Neural crest cell (in vitro differentiated cells): ENCODE measurements at places on chromosomes 16 and 17.

DNA sequence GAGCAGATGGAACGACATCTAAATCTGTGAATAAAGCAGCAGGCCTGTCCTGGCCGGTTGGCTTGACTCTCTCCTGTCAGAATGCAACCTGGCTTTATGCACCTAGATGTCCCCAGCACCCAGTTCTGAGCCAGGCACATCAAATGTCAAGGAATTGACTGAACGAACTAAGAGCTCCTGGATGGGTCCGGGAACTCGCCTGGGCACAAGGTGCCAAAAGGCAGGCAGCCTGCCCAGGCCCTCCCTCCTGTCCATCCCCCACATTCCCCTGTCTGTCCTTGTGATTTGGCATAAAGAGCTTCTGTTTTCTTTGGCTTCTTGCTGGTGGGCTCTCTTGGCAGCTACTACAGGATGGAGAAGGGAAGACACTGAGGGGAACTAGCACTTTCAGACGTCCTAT lies 4.1 kb upstream of the RSAD1 start:
- peaks cover 12% of the 10 kb centered on the region for H3K4me1 ChIP-seq
- DNase-seq: no peak
- no peak overlapping the region for H3K4me3 ChIP-seq
- H3K27me3 ChIP-seq: peaks cover 26% of the 10 kb centered on the region

GRCh38 chr16:89704281-89704680 lies 2.8 kb upstream of the SPATA2L start:
- DNase-seq: no peak
- peaks cover 13% of the 10 kb centered on the region for H3K4me1 ChIP-seq
- H3K4me3 ChIP-seq: peak overlapping the region; percentile 61
- H3K27ac ChIP-seq: no peak overlapping the region

GRCh38 chr17:81150377-81151077 lies 14.8 kb upstream of the PVALEF start:
- peaks cover 3% of the 10 kb centered on the region for H3K4me1 ChIP-seq
- H3K27me3 ChIP-seq: no peaks in the 10 kb centered on the region
- no peaks in the 10 kb centered on the region for H3K36me3 ChIP-seq

DNA sequence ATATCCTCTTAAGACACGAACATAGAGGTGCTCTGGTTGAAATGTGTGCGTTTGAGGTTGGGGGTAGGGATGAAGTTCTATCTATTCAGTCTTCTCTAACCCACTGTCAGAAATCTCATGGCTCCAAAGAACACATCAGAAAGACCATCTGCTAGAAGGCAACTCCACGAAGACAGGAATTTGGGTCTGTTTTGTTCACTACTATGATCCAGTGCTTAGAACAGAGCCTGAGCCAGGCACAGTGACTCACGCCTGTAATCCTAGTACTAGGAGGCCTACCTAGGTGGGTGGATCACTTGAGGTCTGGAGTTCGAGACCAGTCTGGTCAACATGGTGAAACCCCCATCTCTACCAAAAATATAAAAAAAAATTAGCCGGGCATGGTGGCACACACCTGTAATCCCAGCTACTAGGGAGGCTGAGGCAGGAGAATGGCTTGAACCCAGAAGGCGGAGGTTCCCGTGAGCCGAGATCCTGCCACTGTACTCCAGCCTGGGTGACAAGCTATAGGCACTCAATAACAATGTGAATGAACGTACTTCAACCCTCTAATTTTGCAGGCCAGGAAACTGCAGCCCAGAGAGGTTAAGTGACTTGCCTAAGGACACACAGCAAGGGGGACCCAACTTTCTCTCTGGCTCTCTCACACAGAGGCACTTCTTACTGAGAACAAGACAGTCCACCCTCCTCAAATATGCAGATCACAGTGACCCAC lies 2.3 kb downstream of the CASKIN2 start:
- no peaks in the 10 kb centered on the region for H3K27me3 ChIP-seq
- H3K4me1 ChIP-seq: peaks cover 52% of the 10 kb centered on the region
- no peak for DNase-seq
- H3K4me3 ChIP-seq: peak overlapping the region; percentile 87
- H3K36me3 ChIP-seq: no peaks in the 10 kb centered on the region
- H3K27ac ChIP-seq: peak overlapping the region; percentile 67

GRCh38 chr17:38608648-38609047 lies 2.9 kb upstream of the SRCIN1 start:
- H3K27ac ChIP-seq: no peak overlapping the region
- H3K4me1 ChIP-seq: peaks cover 20% of the 10 kb centered on the region
- DNase-seq: no peak
- no peak overlapping the region for H3K4me3 ChIP-seq
- no peaks in the 10 kb centered on the region for H3K36me3 ChIP-seq

DNA sequence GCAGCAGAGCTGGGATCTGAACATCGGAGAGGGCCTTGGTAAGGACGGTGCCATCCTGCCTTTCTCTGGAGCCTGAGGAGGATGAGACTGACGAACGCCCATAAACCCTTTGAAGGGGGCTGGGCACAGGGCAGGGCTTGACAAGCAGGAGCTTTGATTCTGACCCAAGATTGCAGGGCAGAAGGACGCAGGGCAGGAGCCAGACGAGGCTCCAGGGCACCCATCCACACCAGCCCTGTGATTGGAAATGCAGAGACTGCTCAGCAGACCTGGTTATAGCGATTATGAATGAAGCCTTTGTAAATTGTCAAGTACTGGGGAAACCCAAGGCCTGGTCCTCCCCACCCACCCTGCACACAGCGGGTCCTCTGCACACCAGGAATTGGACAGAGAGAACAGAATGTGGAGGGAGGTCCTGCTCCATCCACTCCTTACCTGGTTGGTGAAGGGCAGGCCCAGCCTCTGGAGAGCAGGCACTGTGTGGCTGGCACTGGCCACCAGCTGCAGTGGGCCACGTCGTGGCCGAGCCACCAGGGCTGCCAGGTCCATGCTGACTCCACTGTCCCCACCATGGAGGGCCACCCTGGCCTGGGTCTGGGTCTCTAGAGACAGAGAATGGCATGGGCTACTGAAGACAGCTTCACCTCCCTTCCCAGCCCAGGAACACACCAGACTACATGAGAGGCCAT lies 68.8 kb downstream of the RMI2 start:
- H3K4me1 ChIP-seq: peaks cover 20% of the 10 kb centered on the region
- DNase-seq: no peak
- H3K4me3 ChIP-seq: no peak overlapping the region

- peaks cover 3% of the 10 kb centered on the region for H3K4me1 ChIP-seq
- H3K27me3 ChIP-seq: no peaks in the 10 kb centered on the region
- H3K27ac ChIP-seq: no peak overlapping the region
- no peak for DNase-seq
- no peaks in the 10 kb centered on the region for H3K36me3 ChIP-seq
- H3K4me3 ChIP-seq: no peak overlapping the region
These were observed 17.3 kb upstream of the XYLT2 start for GRCh38 chr17:50328363-50329325.

- H3K4me1 ChIP-seq: peaks cover 33% of the 10 kb centered on the region
- peak; percentile 77 for DNase-seq
- no peaks in the 10 kb centered on the region for H3K27me3 ChIP-seq
These were observed 7.5 kb upstream of the SMTNL2 start for GRCh38 chr17:4576729-4577322.

GRCh38 chr17:33603789-33604188 lies 310.7 kb upstream of the ASIC2 start:
- no peak overlapping the region for H3K27ac ChIP-seq
- no peaks in the 10 kb centered on the region for H3K36me3 ChIP-seq
- peaks cover 14% of the 10 kb centered on the region for H3K4me1 ChIP-seq
- peaks cover 41% of the 10 kb centered on the region for H3K27me3 ChIP-seq
- H3K4me3 ChIP-seq: no peak overlapping the region
- no peak for DNase-seq

GRCh38 chr17:51830886-51831285 lies 327.6 kb downstream of the CA10 start:
- H3K4me3 ChIP-seq: no peak overlapping the region
- H3K27me3 ChIP-seq: peaks cover 8% of the 10 kb centered on the region
- no peak for DNase-seq
- no peak overlapping the region for H3K27ac ChIP-seq
- peaks cover 11% of the 10 kb centered on the region for H3K4me1 ChIP-seq

DNA sequence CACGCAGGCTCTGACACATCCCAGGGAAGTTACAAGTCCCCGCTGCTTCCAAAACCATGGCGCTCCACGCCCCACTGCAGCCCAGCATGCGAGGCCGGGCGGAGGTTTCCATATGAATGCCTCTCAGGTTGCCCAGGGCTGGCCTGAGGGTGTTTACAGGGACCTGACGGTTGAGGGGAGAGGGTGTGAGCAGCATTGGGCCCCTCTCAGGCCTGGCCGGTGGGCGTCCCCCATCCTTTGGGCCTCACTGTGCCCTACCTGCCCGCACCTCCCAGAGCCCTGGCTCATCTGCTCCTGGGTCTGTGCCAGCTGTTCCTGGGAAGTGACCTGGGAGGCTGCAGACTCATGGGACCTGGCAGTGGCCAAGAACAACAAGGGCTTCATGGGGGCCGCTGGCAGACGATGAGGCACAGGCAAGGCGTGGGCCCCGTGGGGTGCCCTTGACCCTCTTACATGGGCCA lies 173.5 kb downstream of the C16orf95 start:
- no peaks in the 10 kb centered on the region for H3K36me3 ChIP-seq
- no peaks in the 10 kb centered on the region for H3K27me3 ChIP-seq
- no peak overlapping the region for H3K4me3 ChIP-seq
- H3K4me1 ChIP-seq: peaks cover 9% of the 10 kb centered on the region
- no peak overlapping the region for H3K27ac ChIP-seq

DNA sequence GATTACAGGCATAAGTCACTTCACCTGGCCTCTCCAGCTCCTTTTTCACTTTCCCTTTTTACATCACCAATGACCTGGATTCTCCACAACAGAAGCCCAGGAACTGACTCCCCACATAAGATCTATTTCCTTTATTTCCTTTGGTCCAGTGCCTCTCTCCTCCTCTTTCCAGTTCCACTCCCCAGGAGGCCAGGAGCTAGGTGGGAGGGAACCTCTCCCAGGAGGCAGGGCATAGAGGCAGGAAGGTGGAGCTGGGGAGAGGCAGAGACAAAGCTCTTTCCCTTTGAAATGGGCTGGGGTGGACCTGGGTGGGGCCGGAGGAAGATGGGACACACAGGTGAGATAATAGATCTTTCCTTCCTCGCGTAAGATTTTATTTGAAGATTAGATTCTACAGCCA lies 318.3 kb upstream of the TNRC6C start:
- peaks cover 40% of the 10 kb centered on the region for H3K27me3 ChIP-seq
- no peak overlapping the region for H3K4me3 ChIP-seq
- H3K36me3 ChIP-seq: no peaks in the 10 kb centered on the region
- H3K4me1 ChIP-seq: peaks cover 8% of the 10 kb centered on the region
- H3K27ac ChIP-seq: peak overlapping the region; percentile 55

DNA sequence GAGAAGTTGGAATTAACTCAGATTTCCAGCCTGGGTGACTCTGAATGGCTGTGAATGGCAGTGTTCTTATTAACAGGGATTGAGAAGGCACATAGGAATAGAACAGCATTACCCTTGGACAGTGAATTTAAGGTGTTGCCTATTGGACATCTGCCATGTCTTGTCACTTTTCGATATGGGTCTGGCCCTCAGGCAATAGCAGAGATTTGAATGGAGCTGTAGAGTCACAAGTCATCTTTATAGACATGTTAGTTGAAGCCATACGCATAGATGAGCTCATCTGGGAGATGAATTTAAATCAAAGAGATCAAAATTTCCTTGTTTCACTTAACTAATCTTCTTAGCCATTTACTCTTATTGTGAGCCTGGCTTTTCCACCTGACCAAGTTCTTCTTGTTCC lies 14.9 kb upstream of the DHRS11 start:
- peaks cover 29% of the 10 kb centered on the region for H3K4me1 ChIP-seq
- DNase-seq: no peak
- H3K4me3 ChIP-seq: no peak overlapping the region
- no peak overlapping the region for H3K27ac ChIP-seq

GRCh38 chr17:68449021-68449739 lies 8.1 kb downstream of the WIPI1 start:
- H3K36me3 ChIP-seq: peaks cover 4% of the 10 kb centered on the region
- H3K4me3 ChIP-seq: no peak overlapping the region
- H3K27me3 ChIP-seq: no peaks in the 10 kb centered on the region
- no peak for DNase-seq
- no peaks in the 10 kb centered on the region for H3K4me1 ChIP-seq

GRCh38 chr16:5607169-5607568 lies 509.6 kb upstream of the EEF2KMT start:
- H3K36me3 ChIP-seq: no peaks in the 10 kb centered on the region
- no peak overlapping the region for H3K27ac ChIP-seq
- H3K27me3 ChIP-seq: peaks cover 31% of the 10 kb centered on the region

- H3K27ac ChIP-seq: no peak overlapping the region
- no peak for DNase-seq
- no peaks in the 10 kb centered on the region for H3K4me1 ChIP-seq
- H3K27me3 ChIP-seq: peaks cover 64% of the 10 kb centered on the region
- no peak overlapping the region for H3K4me3 ChIP-seq
These were observed 187.2 kb downstream of the CBLN1 start for GRCh38 chr16:49094471-49094870.

- no peaks in the 10 kb centered on the region for H3K27me3 ChIP-seq
- H3K27ac ChIP-seq: no peak overlapping the region
- no peak for DNase-seq
- no peaks in the 10 kb centered on the region for H3K36me3 ChIP-seq
- no peak overlapping the region for H3K4me3 ChIP-seq
These were observed 25.3 kb downstream of the SLC47A1 start for GRCh38 chr17:19558946-19559345.

GRCh38 chr16:55713103-55713502 lies 57.3 kb downstream of the SLC6A2 start:
- no peaks in the 10 kb centered on the region for H3K4me1 ChIP-seq
- no peak for DNase-seq
- peaks cover 54% of the 10 kb centered on the region for H3K27me3 ChIP-seq
- H3K27ac ChIP-seq: no peak overlapping the region

DNA sequence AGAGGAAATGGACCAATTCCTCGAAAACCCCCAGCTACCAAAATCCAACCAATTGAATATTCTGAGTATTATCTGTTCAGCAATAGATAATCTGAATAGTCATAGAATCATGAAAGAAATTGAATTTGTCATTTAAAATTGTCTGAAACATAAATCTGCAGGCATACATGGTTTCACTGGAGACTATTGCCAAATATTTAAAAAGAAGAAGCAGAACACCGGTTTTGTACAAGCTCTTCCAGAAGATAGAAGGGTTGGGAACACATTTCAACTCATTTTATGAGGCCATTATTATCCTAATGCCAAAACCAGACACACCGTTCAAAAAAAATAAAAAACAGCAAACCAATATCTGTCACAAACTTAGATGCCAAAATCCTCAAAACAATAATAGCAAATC lies 195.5 kb downstream of the RPTOR start:
- H3K27me3 ChIP-seq: no peaks in the 10 kb centered on the region
- no peak for DNase-seq
- H3K4me3 ChIP-seq: no peak overlapping the region
